ENCODE measurements at places on chromosomes 1 and 21.

DNA sequence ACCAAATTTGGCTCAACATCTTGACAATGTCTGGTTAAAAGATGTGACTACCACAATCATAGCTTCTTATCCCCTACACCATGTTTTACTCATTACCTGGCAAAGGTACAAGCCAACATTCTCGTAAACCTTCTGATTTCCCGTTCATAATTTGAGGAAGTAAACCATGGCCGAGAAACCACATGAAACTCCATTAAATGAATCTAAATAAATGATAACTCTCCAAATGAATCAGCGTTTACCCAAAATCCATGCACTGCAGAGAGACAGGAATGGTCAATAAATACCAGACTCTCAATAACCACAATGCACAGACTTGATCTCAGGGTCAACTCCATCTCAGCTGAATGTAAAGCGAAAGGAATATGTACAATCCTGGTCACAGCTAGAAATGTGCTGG lies 125.2 kb downstream of the TYW3 start:
- H3K27me3 ChIP-seq = no peaks in the 10 kb centered on the region
- DNase-seq = no peak
- H3K36me3 ChIP-seq = no peaks in the 10 kb centered on the region
- no peak overlapping the region for H3K4me3 ChIP-seq
- no peaks in the 10 kb centered on the region for H3K4me1 ChIP-seq

GRCh38 chr1:53532377-53532776 lies 73.2 kb downstream of the DMRTB1 start:
- DNase-seq = no peak
- H3K4me1 ChIP-seq = no peaks in the 10 kb centered on the region
- H3K36me3 ChIP-seq = no peaks in the 10 kb centered on the region

DNA sequence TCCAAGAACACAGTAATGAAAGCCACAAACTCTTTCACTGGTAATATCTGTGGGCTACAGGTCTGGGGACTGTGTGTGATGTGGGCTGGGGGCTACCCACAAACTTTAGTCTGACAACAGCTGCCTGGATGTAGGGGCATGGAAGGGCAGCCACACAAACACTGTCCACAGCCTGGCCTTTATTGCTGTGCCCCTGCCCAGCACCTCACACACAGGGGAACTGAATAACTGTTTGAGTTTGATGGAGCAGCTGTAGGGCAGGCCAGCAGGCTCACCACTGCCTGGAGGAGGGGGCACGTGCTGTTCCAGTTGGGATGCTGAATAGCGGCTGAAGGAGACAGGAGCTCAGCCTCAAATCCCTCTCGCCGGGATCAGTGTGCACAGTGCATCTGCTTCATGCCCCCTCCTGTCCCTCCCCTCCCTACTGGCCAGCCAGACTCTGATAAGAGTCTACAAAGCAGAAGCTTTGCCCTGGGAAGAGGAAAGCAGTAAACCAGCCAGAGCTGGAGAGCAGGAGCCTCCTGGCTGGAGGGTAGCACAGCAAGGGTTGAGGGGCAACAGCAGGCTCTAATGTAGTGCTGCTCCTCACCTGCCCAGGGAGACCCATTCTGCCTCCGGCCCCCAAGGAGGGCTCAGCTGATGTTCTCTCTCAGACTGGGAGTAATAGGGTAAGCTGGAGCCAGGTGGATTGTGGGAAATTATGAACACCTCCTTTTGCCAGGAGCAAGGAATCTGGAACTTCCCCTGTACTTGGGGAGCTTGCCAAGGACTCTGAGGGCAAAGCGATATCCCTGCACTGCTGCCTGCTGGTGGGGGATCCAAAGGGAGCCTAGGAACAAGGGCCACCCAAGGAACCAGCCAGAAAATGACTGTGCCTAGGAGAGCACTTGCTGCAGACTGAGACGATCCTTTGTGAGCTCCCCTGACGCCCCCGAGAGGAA lies 70.2 kb upstream of the GOLT1A start:
- peaks cover 29% of the 10 kb centered on the region for H3K27me3 ChIP-seq
- no peak for DNase-seq
- H3K4me3 ChIP-seq = no peak overlapping the region

DNA sequence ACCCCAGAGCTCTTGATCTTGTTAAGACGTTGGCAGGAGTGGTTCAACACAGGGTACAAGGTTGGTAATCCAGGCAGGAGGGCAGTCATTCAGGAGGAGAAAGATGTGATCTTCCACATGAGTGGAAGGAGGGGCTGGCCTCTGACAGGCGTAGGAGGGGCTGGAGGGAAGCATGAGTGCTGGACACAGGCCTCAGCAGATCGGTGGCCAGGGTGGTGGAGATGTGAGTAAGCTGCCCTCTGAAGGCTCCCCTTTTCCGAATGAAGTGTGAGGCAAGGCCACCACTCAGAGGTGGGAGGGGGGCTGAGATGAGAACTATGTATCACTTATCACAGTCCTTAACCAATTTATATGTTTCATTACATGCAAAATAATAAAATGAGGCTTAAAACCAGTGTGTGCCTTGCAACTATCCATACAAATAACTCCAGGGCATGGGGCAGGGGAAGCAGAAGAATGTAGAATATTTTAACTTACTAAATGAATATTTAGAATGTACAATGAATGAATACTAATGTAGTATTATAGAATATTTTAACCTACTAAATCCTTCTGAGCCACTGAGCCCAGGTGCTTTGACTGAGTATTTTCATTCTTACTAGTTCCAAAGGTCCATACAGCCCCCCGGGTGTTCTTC lies 103.5 kb upstream of the TLR5 start:
- H3K4me3 ChIP-seq = no peak overlapping the region
- no peak for DNase-seq
- H3K27me3 ChIP-seq = no peaks in the 10 kb centered on the region
- H3K27ac ChIP-seq = no peak overlapping the region

GRCh38 chr1:19525607-19526545 lies 40.5 kb upstream of the CAPZB start:
- H3K27ac ChIP-seq = no peak overlapping the region
- H3K4me1 ChIP-seq = peaks cover 2% of the 10 kb centered on the region
- no peak overlapping the region for H3K4me3 ChIP-seq
- H3K27me3 ChIP-seq = no peaks in the 10 kb centered on the region

GRCh38 chr1:76335882-76336281 lies 261.3 kb downstream of the ST6GALNAC3 start:
- no peak for DNase-seq
- no peaks in the 10 kb centered on the region for H3K36me3 ChIP-seq
- H3K27ac ChIP-seq = no peak overlapping the region
- peaks cover 2% of the 10 kb centered on the region for H3K27me3 ChIP-seq
- no peak overlapping the region for H3K4me3 ChIP-seq

DNA sequence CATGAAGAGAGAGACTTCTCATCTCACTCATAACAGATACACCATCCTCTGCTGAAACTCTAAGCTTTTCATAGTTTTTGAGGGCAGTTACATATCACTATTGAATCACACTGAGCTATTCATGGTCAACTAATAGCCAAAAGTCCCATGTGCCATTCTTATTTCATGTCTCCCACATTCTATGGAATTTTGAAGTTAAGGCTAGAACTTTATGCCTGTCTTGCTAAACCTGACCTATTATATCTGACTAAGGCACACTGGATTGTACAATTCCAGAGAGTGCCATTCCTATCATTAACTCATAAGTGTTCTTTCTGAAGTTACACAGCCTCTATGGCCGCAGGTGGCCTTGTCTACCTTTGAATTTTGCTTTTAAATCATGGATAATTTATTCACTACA lies 254.3 kb downstream of the PTPRC start:
- no peak for DNase-seq
- H3K4me3 ChIP-seq = no peak overlapping the region
- H3K36me3 ChIP-seq = peaks cover 71% of the 10 kb centered on the region
- no peaks in the 10 kb centered on the region for H3K27me3 ChIP-seq

DNA sequence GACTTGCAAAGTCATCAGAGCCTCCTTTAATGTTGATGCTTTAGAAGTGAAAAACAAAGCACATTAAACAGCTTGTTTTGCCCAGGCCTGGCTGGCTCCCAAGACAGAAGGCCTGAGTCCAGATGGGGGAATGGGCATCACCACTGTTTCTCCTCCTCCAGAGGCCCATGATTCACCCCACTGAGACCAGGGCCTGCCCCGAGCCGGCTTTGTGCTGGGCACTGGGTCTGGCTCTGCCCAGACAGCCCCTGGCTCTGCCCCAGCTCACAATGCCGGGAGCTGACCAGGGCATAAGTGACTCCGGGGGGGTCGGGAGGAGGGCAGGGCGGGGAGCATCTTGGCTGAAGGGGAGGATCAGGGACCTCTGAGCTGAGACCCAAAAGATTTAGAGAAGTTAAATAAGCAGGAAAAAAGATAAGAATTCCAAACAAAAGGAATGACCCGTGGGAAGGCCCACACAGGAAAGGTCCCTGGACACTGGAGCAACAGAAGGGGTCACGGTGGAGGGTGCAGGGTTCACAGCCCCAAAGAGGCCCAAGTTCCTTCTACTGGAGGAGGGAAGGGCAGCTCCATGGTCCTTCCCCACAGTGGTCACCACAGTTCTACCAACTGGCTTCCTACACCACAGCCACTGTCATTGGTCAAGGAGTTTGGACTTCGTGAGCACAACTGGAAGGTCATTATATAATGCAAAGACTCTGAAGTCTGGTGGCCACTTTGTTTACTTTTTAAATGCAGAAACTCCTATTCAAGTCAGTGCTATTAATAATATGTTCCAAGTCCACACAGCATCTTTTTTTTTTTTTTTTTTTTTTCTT lies 5.5 kb downstream of the C2CD2 start:
- H3K27ac ChIP-seq = no peak overlapping the region
- no peaks in the 10 kb centered on the region for H3K36me3 ChIP-seq
- no peak overlapping the region for H3K4me3 ChIP-seq
- H3K27me3 ChIP-seq = peaks cover 14% of the 10 kb centered on the region
- DNase-seq = no peak
- no peaks in the 10 kb centered on the region for H3K4me1 ChIP-seq

- no peak for DNase-seq
- peaks cover 33% of the 10 kb centered on the region for H3K27me3 ChIP-seq
- no peak overlapping the region for H3K27ac ChIP-seq
- H3K36me3 ChIP-seq = no peaks in the 10 kb centered on the region
- peaks cover 17% of the 10 kb centered on the region for H3K4me1 ChIP-seq
These were observed 5.2 kb upstream of the GPR161 start for GRCh38 chr1:168141871-168142385.

- H3K27ac ChIP-seq = no peak within 1 kb of the TSS
- peaks cover 3% of the 10 kb centered on the region for H3K4me1 ChIP-seq
- peaks cover 27% of the 10 kb centered on the region for H3K27me3 ChIP-seq
- H3K4me3 ChIP-seq = no peak within 1 kb of the TSS
- no peak for DNase-seq
These were observed at the start of gene PALMD for GRCh38 chr1:99645699-99646531. TSS of gene PALMD (plus strand) at chr1:99646113. CDS start at chr1:99646318, 205 bp downstream.

- no peak for DNase-seq
- no peaks in the 10 kb centered on the region for H3K36me3 ChIP-seq
- H3K27ac ChIP-seq = no peak overlapping the region
These were observed 18.1 kb upstream of the SLC44A3 start for GRCh38 chr1:94801919-94802546.

DNA sequence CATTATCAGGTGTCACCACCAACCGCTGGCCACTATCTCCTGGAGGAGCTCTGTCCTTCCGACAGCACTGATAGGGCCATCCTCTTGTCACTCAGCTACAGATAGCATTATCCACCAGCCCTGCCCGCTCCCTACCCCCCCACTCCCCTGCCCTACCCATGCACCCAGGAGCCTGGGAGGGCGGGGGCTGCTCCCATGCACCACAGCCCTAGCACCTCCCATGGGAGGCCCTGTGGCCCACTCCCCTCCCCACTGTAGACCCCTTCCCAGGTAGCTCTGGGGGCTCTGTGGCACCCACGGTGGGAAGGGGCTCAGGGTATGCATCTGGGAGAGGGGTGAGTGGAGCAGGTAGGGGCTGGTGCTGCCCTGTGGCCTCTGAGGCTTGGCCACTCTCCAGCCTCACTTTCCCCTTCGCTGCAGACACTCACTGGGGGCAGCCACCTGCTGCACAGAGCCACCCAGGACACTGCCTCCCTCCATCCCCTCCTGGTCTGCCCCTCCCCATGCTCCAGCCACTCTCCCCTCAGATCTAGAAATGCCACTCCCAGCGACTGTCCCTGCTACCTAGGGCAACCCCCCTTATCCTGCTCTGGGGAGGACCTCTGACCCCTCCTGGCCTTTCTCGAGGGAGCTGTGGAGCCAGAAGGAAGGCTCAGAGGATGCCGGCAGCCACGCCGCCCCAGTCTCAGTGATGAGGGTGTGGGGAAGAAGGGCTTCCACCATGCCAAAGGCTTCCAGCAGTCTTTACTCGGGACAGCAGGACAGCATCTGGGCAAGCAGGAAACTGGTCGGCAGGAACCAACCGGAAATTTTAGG lies 58.5 kb downstream of the WNT9A start:
- DNase-seq = peak; percentile 5
- H3K4me1 ChIP-seq = peaks cover 5% of the 10 kb centered on the region
- H3K4me3 ChIP-seq = no peak overlapping the region

DNA sequence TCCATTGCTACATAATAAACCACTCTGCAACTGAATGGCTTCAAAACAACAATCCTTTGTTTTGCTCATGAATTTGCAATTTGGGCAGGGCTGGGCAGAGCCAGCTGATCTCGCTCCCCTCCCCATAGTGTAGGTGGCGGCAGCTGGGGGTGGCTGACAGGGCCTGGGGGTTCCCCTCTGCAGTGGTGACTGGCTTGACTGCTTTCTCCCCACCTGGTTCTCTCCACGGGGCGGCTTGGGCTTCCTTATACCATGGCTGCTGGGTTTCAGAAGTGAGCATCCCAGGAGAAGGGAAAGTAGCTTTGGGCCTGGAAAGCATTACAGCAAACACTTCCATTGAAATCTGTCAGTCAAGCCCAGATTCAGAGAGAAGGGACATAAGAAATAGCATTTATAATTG lies 129.7 kb upstream of the ZBTB40 start:
- H3K4me1 ChIP-seq = no peaks in the 10 kb centered on the region
- DNase-seq = no peak
- H3K27ac ChIP-seq = no peak overlapping the region
- H3K27me3 ChIP-seq = peaks cover 7% of the 10 kb centered on the region

- DNase-seq = no peak
- H3K27ac ChIP-seq = peak overlapping the region; percentile 36
- H3K4me1 ChIP-seq = peaks cover 22% of the 10 kb centered on the region
- H3K4me3 ChIP-seq = no peak overlapping the region
- H3K36me3 ChIP-seq = no peaks in the 10 kb centered on the region
These were observed 31.6 kb upstream of the UBE2U start for GRCh38 chr1:64171797-64172281.

DNA sequence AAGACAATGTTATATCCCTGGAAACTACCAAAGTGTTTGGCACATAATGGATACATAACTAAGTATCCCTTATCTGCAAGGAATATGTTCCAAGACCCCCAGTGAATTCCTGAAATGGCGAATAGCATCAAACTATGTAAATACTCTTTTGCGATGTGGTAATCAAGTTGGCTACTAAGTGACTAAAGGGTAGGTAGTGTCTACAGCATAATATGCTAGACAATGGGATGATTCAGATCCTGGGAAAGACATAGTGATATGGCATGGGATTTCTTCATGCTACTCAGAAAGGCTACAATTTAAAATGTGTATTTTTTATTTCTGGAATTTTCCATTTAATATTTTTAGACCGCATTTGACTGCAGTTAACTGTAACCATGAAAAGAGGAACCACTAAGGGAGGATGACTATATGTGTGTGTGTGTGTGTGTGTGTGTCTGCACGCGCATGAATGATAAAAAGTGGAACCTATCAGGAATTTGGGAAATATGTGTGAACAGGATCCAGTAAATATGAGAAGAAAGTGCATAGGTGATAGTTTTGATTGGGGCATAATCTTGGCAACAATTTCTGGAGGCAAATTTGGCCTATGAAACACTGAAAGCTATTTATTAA lies 1899.9 kb downstream of the NCAM2 start:
- no peak for DNase-seq
- H3K4me3 ChIP-seq = no peak overlapping the region
- H3K36me3 ChIP-seq = no peaks in the 10 kb centered on the region
- no peaks in the 10 kb centered on the region for H3K4me1 ChIP-seq
